ENCODE measurements at places on chromosomes 7 and 10.

GRCh38 chr7:55314967-55315366 is 50.2 kb upstream of the LANCL2 start:
- DNase-seq, result no peak

DNA sequence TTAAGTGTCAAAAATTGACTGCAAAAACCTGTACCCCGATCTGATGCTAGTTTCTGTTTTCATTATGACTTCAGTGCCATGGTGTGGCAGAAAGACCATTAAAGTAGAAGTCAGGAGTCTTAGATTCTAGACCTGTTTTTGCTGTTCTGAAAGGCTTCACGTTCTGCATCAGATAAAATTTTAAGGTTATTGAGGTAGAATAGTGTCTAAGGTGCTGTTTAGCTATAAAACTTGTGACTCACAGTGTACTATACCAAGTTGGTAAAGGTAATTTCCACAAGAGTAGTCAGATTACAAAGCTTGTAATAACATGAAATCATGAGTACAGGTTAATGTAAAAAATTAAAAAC is 38.6 kb downstream of the ZNRF2 start:
- peak; percentile 38 for DNase-seq

DNA sequence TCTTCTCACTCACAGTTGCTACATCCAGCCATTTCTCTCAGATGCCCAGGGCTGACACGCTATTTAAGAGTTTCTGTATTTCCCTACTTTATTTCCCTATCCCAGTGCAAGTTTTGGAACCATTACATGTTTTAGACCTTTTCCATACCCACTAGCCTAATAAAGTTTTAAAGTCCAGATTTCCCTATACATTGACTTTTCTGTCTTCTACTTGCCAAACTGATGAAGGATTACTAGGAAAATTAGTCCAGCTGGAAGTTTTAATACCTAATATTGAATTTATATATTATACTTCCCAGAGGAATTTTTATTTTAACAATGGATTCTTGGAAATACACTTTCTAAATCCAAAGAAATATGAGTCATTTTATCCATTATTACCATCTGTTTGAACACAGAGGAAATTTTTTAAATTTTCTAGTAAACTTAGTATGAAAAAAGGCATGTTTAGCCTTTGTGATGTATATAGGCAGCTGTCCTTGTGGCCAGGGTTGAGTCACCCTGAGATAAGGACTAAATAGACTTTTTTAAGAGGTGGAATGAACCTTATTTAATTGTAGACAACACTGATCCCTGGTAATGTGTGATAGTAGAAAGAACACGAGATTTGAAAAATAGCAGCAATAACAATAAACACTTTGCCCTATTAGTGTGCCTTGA is 205.0 kb downstream of the TFEC start:
- DNase-seq, result no peak

DNA sequence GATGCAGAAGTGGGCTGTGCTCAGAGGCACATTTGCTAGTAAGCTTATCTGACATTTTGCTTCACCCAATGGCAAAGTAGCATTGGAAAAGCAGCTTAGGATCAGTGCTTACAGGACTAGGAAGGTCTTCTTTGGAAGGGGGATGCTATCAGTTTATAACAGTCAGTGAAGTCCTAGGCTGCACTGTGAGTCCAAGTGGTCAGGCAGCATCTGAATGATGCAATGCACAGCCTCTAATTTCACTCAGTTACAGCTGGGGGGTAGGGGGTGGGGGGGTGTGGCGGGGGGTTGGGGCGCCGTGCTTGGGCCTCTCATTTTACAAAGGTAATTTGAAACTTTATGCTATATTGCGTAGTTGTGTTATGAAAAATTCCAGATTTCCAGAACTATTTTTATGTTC is 652.3 kb upstream of the MGMT start:
- DNase-seq, result no peak

Measured in CD4-positive, CD25-positive, alpha-beta regulatory T cell (primary cell).